ENCODE measurements at places on chromosomes 6 and 20. TPM values are rescaled to one million over a fixed set of nuclear protein-coding genes. Genes with fewer than 3 reads are reported as not detected.

DNA sequence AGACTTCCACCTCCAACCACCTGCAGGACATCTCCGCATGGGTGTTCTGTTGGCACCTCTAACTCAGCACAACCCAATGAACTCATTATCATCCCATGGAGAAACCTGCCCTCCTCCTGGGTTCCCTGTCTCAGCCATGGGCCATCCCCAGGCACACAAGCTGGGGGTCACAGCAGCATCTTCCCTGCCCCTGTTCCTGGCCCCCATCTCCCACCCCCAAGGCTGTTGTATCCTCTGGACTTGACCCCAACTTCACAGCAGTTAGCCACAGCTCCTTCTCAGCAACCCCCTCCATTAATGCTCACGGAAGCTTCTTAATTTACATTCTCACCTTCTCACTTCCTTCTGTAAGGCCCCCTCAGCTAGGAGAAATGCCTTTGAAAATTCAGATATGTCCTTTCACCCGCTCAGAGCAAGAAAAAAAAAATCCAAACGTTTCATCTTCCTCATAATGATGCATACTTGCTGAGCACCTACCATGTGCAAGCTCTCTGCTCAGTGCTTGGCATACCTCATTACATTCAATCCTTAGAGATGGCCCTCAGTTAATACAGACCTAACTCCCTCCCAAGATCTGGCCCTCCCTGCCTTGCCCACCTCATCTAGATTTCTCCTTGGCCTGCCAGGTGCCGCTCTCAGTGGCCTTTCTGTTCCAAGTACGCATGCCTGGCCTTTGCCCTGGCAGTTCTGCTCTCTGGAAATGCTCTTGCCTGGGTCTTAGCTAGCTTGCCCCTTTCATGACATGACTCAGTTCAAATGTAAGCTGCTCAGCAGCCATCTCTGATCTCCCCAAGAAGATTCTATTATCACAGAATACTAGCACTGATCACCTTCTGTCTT, 2.5 kb upstream of the NELFCD start:
- DNase-seq = no peak

Gene GNMT
- 0.31 TPM for total RNA-seq

DNA sequence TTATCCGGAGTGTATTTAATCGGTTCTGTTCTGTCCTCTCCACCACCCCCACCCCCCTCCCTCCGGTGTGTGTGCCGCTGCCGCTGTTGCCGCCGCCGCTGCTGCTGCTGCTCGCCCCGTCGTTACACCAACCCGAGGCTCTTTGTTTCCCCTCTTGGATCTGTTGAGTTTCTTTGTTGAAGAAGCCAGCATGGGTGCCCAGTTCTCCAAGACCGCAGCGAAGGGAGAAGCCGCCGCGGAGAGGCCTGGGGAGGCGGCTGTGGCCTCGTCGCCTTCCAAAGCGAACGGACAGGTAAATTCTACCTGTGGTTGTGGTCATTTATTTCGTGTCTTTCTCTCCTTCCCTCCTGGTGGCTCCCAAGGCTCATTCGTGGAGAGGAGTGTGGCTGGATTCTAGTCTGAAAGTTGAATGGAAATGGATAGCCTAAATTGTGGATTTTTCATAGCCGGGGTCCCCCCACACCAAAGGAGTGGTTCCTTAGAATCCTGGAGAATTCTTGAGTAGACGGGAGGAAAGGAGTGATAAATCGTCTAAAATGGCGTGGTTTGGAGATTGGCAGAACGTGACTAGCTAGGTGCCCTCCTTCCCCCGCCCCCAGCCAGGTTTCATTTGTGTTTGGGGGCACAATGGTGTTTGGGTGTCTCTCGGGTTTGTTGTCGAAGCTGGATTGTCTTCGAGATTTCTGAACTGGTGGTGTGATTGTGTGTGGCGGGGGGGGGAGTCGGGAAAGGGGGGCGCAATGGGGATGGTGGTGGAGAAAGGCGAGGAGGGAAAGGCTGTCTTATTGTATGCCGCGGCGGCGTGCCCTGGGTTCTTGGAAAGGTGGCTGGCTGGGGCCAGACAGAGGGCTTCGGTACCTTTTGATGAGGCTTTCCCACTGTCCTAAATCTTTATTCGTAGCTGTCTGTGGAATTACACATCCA, 673 bp downstream of the MARCKS start:
- peak; percentile 72 for DNase-seq

Gene B3GALT4
- total RNA-seq = 18.0 TPM

DNA sequence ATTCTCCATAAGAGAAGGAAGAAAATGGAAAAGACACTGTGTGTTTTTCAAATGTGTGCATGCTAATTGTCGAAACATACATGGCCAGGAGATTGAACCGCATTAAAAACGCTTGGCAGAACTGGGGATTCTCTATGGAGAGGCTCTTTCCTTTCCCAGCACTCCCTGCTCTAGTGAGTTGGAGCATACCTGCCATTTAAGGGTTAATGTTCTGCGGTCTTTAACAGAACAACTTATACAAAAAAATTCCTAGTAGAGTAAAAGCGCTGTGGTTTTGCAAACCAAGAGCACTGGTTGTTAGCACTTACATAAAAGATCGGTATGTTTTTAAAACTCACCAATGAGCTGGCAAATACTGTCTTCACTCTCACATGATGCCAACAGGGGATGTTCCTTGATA, 1.5 kb downstream of the TAGAP start:
- no peak for DNase-seq

Gene WFDC2
- total RNA-seq = 6.1 TPM

DNA sequence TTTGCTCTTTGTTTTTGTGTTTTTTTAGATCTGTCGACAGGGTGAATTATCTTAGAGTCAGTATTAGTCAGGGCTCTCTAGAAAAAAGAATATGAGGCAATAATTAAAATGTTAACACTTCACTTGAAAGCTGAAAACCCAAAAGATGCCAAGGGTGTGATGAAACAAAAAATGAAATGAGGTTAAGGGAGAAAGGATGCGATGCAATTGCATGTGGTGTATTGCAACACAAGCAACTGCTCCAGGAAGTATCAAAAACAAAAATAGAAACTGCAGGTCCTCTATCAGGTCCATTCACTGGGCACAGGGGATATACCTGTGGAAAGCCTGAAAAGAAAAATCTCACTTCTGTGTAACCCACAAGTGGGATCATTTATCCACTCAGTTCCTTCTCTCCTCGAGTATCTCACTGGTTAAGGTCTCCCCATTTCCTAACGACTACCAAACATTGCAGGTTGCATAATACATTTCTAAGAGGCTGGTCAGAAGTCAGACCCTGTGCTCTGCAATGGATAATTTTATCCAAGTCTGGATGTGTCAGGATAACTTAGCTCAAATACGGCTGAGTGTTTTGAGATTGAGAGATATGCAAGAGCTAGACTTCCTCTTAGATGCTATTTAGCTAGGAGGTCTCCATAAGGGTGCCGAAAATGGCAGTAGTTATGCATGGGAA, 257.7 kb upstream of the GJE1 start:
- DNase-seq = no peak

Gene ERVFRD-1
- not detected for total RNA-seq

GRCh38 chr6:14754751-14755513, 490.9 kb upstream of the JARID2 start:
- DNase-seq = no peak

- DNase-seq = no peak
Observed at GRCh38 chr20:35515949-35516645, 13.4 kb downstream of the C20orf173 start.

DNA sequence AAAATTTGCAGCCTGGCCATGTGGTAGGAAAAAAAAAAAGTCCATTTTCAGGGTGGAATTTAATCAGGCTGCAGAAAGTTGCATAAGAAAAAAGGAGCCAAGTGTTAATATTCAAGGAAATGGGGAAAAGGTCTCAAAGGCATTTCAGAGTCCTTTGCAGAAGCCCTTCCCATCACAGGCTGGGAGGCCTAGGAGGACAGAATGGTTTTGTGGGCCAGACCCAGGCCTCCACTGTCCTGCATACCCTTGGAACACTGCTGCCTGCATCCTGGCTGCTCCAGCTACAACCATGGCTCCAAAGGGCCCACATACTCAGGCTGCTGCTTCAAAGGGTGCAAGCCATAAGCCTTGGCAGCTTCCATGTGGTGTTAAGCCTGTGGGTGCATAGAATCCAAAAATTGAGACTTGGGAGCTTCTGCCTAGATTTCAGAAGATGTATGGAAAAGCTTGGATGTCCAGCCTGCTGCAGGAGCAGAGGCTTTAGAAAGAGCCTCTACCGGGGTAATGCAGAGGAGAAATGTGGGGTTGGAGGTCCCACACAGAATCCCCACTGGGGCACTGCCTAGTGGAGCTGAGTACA, 239.0 kb upstream of the STXBP5 start:
- no peak for DNase-seq

DNA sequence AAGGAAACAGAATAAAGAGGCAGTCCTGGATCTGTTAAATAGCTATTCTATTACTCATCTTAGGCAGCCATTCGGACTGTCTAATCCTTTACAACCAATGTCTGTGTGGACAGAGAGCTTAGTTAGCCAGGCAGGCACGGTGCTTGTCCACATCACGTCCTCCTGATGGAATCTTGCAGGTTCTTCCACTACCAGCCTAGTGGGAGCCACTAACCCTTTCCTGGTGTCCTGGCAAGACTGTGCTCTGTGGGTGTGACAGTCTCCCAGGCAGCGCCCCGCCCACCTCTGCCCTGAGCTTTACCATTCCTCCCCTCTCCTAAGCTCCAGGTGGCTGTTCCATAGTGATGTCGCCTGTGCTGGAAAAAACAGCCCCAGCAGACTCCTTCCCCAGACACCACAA, 78.3 kb upstream of the CLDN20 start:
- no peak for DNase-seq

DNA sequence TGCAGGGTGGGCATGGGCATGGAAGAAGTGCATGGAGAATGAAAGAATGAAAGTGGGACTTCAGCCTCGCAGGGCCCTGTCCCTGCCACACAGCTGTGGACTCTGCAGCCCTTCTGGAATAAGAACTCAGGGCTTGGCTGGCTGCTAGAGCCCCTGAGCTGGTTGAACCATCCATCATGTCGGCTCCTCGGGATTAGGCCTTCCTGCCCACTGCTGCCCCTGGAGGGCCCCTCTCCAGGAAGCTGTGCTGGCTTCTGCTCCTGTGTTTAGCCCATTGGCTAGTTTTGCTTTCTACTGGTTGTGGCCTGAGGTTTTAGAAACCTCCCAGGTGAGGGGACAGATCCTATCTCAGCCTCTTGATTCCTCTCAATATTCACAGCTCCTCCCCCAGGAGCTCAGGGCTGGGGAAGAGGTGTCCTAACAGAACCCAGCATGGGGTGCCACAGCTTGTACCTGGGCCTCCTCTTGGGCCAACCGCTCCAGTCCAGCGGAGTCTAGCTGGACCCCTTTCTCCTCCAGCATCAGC, 7.9 kb downstream of the AARS2 start:
- DNase-seq = no peak

DNA sequence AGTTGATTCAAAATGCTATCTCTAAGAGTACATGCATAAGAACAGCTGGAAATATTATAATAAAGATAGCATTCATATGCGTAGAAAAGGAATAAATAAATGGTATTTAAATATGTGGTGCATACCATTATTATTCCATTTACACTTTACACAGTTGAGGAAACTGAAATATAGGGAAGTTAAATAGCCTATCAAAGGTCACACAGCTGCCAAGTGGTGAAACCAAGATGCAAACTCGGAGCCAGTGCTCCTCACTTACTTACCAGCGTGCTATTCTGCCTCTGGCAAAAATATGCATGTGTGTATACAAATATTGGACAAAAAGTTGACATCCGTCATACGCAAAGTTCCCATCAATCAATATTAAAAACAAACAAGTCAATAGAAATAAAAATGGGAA, 22.3 kb upstream of the ANKEF1 start:
- DNase-seq = no peak

Gene PPP1R3G
- total RNA-seq = 1.3 TPM

GRCh38 chr6:14751645-14752175, 494.2 kb upstream of the JARID2 start:
- DNase-seq = no peak

All from testis (tissue), 5 donors.